Glutamatergic neuron (in vitro differentiated cells): ENCODE measurements at places on chromosomes 12 and 14. TPM values are rescaled to one million over a fixed set of nuclear protein-coding genes. Genes with fewer than 3 reads are reported as not detected.

Gene KERA
- not detected for total RNA-seq

Gene NPFF
- not detected for total RNA-seq

Gene GALNT9
- 13.7 TPM for total RNA-seq

DNA sequence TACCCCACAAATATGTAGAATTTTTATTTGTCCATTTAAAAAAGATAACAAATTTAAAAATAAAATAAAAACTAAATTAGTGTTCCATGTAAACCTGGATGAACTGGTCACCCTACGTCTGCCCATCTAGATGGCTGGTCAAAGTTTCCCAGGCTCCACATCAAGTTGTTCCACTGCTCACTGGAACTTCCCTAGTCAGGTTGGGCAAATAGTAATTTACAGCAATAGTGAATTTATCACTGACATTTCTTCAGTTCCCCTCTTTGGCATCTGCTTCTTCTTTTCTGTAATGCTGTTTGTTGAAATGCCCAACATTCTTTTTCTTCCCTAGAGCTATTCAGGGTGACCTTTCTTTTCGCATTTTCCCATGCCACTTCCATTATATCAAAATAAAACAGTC is 272.7 kb upstream of the BTG1 start:
- DNase-seq: no peak

DNA sequence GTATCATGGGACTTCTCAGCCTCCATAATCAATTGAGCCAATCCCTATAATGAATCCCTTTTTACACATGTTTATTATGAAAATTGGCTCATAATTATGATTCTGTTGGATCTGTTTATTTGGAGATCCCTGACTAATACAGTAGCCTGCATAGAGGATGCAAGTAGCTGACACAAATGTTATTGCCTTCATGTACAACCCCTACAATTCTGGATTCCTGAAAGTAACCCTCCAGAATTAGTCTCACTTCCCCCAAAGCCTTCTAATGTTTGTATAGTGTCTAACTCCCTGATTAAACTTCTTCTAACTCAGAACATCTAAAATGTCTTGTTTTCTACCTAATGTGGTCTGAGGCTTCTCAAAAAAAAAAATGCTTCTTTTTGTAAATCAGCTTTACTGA is 6.6 kb upstream of the SMIM10L1 start:
- DNase-seq: no peak
